ENCODE measurements at places on chromosomes 5 and 9. TPM values are rescaled to one million over a fixed set of nuclear protein-coding genes. Genes with fewer than 3 reads are reported as not detected.
A peak's percentile ranks its signal among the peaks of the same experiment; 100 is the strongest.

Gene PHF24
- total RNA-seq, result not detected

Gene PCDHGB6
- total RNA-seq, result not detected

GRCh38 chr9:135907431-135908092 is at the start of gene CAMSAP1:
Gene CAMSAP1, minus strand, starts transcription at chr9:135907546. Its CDS starts 387 bp downstream, at chr9:135907159.
- peak; percentile 94 for DNase-seq

GRCh38 chr5:136028782-136029742 is at the start of gene TGFBI:
Gene TGFBI, plus strand, starts transcription at chr5:136028988. Its CDS starts 68 bp downstream, at chr5:136029056.
- DNase-seq, result no peak

DNA sequence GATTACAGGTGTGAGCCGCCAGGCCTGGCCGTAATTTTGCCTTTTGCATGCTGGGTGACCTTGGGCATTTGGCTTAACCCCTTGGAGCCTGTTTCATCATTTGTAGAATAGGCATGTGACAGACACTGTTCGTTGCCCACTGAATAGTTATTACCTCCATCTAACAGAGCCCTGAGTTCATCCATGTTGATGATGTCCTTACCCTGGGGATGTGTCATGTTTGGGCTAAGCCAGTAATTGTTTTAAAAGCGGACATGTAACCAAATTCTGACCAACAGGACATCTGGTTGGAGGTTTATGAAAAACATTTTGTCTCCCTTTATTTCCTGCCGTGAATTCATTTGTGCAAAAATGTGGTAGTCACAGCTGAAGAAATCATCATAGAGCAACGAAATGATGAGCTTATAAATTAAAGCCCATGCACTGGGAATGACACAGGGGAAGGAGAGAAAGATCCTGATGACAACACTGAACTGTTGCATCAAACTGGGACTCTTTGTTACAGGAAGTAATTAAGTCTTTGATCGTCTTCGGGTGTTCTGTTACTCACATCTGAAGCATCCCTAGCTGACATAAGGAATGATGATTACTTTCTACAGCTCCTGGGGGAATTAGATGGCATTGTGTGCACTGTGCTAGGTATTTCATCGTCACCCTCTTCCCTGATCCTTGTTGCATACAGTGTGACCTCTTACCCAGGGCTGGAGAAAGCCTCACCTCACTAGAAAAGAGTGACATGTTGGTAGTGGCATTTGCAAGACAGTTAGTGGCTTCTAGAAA is 117.8 kb downstream of the FGF18 start:
- DNase-seq, result no peak

Data from activated naive CD4-positive, alpha-beta T cell treated with anti-CD3 and anti-CD28 coated beads for 36 hours (primary cell).